ENCODE measurements at places on chromosomes 11 and 22.

DNA sequence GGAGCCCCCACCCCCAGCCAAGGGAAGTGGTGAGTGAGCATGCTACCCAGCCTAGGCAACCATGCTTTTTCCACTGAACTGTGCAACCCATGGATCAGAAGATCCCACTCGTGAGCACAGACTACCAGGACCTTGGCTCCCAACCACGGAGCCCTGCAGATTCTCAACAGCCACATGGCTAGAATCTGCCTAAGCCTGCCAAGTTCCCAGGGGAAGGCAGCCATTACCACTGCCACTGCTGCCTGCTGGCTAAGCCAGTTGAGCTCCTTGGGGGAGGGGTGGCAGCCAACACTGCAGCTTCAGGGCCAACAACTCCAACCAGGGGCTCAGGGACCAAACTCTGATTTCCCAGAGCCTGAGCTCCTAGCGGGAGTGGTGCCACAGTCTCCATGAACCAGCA, 195.8 kb downstream of the DLG2 start:
- DNase-seq: no peak

DNA sequence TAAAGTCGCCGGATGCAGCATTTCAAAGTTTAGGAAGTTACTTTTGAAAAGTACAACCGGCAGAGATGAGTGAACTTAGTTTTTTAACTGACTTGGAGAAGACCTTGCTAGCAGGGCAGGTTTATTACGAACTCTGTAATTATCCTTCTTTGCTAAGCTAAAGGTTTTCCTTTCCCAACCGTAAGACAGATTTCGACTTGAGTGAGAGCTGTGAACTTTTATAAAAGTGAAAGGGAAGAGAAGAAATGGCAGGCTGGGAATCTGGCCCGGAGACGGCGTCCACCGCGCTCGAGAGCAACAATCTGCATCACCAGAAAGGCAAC, 659 bp upstream of the TEAD1 start:
- DNase-seq: no peak

- no peak for DNase-seq
Measured at GRCh38 chr11:24082241-24082640, 414.6 kb upstream of the LUZP2 start.

GRCh38 chr11:100928426-100928825, 201.2 kb downstream of the PGR start:
- no peak for DNase-seq

- no peak for DNase-seq
Measured at GRCh38 chr11:17296852-17297559, 20.5 kb downstream of the NUCB2 start.

GRCh38 chr11:132792341-132793140, 739.8 kb downstream of the OPCML start:
- no peak for DNase-seq

- no peak for DNase-seq
Measured at GRCh38 chr11:106400949-106401570, 323.6 kb downstream of the AASDHPPT start.

DNA sequence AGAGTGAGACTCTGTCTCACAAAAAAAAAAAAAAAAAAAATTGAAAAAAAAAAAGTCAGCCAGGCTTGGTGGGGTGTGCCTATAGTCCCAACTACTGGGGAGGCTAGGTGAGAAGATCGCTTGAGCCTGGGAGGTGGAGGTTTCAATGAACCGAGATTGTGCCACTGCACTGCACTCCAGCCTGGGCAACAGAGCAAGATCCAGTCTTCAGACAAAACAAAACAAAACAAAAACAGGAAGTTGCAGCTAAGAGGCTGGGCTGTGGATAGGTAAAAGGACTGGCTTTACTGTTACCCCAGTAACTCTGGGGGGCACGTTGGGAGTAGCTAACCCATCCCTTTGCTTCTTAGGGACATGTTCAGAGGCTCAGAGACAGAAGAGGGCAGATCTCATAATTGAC, 6.3 kb upstream of the PC start:
- DNase-seq: no peak

- DNase-seq: no peak
Measured at GRCh38 chr11:636511-637332, at the start of gene DRD4. DRD4 (plus strand) TSS chr11:637269; CDS start chr11:637305, 36 bp downstream.

DNA sequence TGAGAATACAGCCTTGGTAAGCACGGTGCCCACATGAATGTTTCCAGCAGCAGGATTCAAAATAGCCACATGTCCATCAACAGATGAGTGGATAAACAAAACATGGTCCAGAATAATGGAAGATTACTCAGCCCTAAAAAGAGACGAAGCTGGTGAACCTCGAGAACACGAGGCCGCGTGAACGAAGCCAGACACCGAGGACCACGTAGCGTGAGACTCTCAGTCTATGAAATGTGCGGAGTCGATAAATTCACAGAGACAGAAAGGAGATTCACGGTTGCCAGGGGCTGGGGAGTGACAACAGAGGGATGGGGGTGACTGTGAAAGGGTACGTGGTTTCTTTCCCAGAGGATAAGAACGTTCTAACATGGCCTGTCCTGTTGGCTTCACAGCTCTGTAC, 2.9 kb upstream of the ASCL2 start:
- DNase-seq: no peak

- DNase-seq: no peak
Measured at GRCh38 chr22:37269936-37270678, 12.2 kb upstream of the CYTH4 start.

All from NCI-H1092 (cell line).